Occipital lobe (tissue), 3 donors: ENCODE measurements at places on chromosomes 1 and 21.

GRCh38 chr1:55320891-55321290 lies 105.7 kb upstream of the USP24 start:
- DNase-seq: no peak

DNA sequence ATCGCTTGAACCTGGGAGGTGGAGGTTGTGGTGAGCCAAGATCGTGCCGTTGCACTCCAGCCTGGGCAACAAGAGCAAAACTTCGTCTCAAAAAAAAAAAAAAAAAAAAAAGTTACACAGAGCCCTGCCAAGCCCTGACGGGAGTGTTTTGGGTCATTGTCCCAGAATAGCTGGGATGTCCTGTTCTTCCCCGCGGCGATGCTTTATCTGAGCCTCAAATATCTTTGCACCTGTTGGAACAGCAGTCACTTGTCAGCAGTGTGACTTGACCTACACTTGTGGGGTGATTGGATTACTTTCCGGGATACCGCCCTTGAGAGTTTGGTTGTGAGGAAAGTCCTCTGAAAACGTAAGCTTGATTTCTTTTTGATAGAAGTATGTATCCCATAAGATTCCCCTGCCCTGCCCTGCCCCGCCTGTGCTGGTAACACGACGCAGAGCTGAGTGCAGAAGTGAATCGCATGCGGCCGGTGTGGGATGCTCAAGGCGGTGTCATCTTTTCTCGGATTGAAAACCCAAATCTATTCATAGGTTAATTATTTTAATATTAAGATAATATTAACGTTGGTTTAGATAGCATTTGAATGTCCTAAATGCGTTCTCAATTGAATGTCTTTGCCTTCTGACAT lies 50.9 kb downstream of the PCNT start:
- no peak for DNase-seq

DNA sequence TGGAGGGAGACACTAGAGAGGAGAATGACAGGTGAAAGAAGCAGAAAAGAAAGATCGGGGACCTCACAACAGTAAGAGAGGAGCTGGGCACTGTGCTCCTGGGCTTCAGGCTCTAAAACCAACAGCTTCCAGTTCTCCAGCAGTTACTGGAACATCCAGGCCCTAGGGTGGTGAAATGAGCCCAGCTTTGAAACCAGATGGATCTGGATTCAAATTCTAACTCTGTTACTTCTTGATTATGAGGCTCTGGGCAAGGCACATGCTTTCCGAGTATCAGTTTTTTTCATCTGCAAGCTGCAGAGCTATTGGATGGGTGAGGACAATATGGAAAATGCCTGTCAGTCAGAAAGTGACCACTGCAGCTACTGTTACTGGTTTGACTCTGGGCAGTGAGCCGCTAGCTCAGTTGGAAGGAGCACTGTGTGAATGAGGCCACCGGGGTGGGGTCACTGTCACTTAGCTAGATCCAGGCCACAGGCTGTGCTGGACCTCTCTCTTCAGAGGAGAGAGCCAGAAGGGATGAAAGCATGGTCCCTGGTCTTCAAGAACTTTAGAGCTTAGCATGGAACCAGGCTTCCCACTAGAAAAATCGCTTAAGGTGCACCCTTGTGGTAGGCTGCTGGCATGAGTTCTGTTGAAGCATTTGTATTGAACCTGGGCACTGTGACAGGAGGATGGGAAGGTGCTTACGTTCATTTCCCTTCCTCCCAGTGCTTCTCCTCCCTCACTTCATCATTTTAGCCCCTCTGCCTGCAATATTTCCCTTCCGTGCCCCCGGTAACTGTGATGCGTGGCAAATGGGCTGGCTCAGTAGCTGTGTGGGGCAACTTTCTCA lies 12.2 kb downstream of the PLEKHO1 start:
- no peak for DNase-seq

- DNase-seq: no peak
These were observed 94.3 kb downstream of the KCNJ6 start for GRCh38 chr21:37821786-37822450.

DNA sequence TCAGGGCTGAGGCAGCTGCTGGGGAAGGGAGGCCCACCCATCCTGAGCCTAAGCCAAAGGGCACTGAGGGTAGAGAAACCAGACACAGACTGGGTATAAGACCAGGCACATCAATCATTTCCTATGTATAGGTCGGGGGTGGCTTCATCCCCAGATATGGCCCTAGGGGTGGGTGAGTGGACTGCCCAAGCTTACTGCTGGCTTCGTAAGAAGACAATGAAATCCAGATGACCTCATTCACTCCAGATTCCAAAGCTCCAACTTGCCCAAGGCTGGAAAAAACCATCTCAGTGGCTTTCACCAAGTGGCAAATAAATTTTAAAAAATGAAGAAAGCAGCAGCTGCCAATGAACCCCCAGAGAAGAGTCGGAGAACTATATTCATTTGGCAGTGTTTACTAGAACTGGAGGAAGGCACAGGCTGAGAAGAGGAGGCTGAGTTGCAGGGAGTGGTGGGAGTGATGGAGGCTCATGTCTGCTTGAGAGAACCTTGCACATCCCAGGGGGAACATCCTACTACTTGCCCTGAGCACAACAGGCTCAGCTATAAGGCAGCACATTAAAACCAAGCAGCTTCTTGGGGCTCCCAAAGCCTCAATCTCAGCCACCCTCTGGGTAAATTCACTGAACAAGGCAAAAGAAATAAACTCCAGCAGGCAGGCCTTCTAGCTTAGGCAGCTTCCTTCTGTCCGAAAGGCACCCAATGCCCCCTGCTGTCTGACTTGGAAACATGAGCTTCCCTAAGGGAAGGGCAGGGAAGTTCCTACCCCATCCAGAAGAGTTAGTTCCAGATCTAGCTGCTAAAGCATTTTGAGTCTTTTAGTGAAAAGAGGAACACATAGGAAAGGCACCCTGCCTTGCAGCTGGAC lies 14.1 kb downstream of the PEA15 start:
- peak; percentile 63 for DNase-seq
